ENCODE measurements at places on chromosomes 4 and X.

- DNase-seq = no peak
Measured at GRCh38 chrX:115565888-115566287, 4.9 kb downstream of the PLS3 start.

GRCh38 chr4:57363346-57363745 is 253.2 kb upstream of the IGFBP7 start:
- DNase-seq = no peak

- DNase-seq = no peak
Measured at GRCh38 chr4:169907705-169908104, 118.5 kb downstream of the MFAP3L start.

GRCh38 chr4:60589425-60589824 is 610.7 kb upstream of the ADGRL3 start:
- no peak for DNase-seq

- no peak for DNase-seq
Measured at GRCh38 chrX:46262304-46262703, 282.9 kb downstream of the ZNF674 start.

GRCh38 chrX:38175139-38175538 is 45.5 kb downstream of the SRPX start:
- DNase-seq = no peak

DNA sequence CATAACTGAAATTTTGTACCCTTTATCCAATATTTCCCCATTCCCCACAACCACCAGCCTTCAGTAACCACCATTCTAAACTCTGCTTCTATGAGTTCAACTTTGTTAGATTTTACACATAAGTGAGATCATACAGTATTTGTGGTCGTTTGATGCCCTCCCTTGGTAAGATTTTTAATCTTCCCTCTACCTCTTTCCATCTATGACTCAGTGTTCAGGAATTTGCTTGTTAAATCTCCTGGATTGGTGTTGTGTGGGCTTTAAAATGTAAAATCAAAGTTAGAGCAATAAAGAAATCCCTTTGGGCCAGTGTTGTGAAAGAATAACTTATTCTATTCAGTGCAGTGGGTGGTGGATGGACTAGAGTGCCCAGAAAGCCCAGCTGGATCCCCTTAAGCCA is 37.4 kb downstream of the SLC16A2 start:
- DNase-seq = no peak

DNA sequence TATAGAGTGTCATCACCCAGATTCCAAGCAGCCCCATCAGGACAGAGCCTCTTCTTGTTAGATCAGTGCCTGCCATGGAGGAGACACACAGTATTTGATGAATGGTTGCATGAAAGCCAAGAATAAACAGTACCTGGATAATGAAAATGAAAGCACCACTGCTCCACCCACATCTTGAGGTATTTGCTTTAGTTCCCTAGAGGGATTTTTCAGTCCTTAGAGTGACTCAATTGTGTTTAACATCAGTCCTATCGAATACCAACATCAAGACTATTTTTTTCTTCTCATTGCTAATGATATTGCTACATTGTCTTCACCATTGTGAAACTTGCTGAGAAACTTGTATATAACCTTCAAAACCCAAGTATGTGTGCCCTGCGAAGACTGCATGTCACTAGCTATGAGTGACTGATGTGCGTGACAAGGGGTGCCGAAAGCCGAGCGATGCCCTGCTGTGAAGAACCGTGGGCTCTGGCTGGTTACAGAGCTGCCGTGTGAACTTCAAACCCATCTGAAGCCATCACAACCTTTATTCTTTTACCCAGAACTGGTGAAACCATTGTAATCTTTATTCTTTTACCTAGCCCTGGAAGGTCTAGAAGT is 211.3 kb upstream of the FAT1 start:
- DNase-seq = no peak

- no peak for DNase-seq
Measured at GRCh38 chrX:23008431-23009099, 8.8 kb downstream of the DDX53 start.

DNA sequence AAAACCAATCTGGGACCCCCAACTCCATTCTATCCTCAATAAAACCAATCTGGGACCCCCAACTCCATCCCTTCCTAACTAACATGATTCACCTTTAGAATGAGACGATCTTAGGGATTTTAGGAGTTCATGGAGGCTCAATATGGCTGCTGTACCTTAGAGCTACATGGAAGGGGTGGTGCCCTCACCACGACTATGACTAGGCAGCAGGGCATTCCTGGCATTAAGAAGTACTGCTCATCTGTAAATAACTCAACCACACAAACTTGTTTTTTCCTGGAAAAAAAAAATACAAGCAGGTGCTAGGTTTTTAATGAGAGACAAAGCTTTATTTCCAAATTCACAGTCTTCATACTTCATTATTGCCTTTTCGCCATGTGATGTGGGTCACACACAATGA is 346.5 kb upstream of the FAT1 start:
- no peak for DNase-seq

DNA sequence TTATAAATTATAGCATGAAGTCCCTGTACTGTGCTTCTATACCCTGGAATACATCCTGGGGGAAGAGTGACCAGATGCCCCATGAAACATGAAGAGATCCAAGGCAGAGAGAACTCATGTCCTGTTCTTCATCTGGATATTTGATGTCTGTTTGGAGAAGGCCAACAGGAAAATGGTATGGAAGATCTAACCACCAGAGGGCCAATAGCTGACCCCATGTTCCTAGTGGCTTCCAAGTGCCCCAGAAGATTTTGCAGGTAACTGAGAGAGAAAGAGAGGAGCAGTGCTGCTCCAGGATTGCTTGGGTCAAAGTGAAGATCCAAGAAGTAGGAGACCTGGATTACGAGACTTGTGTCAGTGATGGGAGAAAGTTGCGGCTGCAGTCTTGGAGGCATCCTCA is 90.2 kb upstream of the TSPAN5 start:
- DNase-seq = no peak

DNA sequence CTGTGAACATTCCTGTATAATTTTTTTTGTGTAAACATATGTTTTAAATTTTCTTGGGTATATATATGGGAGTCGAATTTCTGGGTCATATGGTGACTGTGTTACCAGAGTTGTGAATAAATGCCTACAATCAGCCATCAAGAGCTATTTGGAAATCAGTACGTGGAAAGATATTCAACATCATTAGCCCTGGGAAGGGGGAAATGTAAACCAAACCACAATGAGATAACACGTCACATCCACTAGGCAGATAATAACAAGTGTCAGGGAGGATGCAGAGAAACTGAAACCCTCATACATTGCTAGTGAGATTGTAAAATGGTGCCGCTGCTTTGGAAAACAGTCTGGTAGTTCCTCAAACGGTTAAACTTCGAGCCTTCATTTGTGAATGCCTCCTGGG is 43.9 kb downstream of the LUZP4 start:
- DNase-seq = no peak

DNA sequence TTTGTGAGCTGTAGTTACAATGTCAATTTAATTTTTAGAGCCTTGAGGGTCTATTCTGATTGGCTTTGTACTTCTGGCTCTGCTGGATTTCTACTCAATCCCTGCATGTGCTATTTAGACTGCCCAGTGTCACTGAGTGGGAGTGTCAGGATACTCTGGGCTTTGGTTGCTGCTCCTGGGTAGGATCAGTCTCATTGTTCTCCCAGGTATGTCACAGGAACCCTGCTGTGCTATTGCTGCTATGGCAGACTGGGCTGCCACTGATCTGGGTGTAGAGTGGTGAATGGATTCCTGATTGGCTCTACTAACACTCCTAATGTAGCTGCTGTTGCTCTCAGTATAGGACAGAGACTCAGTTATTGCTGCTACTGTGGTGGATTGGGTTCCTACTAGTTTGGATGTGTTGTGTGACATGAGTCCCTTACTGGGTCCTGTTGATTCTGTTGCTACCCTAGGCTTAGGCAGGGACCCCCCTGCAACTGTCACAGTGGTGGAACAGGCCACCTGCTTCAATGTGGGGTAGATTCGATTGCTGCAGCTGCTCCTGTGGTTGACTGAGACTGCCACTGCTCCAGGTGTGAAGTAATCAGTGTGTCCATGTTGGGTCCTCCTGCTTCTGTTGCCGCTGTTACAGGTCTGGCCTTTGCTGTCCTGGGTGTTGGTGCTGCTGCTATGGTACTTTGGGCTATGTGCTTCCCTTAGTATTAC is 707.8 kb upstream of the AMOT start:
- DNase-seq = no peak

DNA sequence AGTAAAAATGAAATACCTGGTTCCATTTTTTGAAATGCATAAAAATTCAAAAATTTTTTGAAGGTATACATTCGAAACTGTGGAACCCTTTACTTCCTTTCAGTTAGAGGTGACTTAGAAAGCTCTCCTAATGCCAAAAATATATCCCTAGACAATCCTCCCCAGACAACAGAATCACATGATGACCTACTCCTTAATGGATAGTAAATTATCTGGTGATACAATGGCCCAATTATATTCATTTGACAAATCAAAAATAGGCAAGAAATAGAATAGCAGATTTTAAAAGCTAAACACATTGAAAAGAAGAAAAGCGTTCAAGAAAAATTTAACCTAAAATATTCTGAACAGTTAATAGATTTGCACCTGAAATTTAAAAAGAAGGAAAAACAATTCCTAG is 3.5 kb upstream of the UGT2A2 start:
- DNase-seq = no peak

DNA sequence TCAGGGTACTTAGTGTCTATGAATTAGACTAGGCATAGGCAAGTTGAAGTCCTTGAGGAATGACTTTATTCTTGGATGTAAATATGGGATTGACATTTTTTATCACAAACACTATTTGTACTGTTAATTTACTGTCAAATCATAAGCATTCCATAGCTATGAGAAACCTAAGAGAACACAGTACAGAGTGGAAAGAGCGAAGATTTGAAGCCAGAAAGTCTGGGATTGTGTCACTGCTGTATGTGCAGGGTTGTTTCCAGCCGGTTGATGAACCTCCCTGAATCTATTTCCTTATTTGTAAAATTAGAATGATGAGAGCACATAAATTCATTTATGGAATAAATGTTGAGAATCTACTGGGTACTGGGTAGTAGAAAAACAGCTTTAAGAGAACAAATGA is 14.4 kb upstream of the KLHL5 start:
- DNase-seq = no peak

DNA sequence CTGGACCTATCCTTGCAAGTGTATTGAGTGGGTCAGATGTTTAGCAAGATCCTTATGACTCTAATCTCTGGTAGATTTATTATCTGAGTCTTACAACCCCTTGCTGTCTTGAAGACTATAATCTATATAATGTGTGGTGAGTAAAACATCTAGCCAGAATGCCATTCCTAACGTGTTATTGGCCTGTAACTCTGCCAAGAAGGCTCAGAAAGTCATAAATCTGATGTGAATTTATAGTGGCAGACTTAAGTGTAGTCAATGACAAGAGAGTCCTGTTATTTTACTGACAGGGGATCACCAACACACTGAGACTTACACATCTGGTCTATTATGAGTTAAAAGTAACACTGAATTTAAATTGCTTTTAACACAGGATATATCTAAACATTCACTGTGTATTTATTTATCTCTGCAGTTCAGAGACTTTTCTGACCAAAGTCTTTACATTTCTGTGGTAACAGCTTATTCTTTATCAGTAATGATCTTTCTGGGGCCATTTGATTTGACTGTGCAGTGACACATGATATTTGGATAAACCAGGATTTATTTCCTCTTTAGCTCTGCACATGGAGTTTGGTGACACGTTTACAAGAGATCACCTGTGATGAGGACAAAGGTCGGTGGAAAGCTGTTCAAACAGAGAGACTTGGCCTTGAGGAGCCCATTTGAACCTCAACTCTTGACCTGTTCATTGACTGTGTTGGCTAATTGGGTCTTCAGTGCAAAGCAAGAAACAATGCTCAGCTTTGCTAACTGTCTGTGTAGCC is 415.8 kb downstream of the STIM2 start:
- no peak for DNase-seq

DNA sequence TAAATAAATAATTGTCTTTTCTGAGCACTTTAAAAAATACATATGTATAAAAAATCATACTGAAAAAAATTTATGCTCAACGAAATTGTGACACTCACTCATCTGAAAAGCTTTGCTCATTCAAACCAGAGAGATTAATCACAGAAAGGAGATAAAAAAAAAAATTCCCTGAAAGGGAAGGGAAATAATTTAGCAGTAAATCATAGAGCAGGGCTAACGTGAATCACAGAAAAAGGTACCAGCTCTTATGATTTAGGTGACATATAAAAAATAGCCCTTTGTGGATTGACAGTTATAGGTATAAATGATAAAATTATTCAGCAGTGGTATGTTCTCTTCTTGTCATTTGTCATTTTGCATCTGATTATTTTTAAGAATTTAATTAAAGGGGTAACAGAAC is 552.7 kb upstream of the TENM3 start:
- DNase-seq = no peak

DNA sequence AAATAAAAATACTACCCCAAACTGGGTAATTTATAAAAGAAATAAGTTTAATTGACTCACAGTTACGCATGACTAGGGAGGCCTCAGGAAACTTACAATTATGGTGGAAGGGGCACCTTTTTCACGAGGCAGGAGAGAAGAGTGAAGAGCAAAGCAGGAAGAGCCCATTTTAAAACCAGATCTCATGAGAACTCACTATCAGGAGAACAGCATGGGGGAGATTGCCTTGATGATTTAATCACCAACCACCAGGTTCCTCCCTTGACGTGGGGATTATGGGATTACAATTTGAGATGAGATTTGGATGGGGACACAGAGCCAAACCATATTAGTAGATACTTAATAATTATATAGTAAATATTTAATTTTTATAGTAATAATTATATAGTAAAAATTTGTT is 10.1 kb downstream of the CISD2 start:
- DNase-seq = no peak

DNA sequence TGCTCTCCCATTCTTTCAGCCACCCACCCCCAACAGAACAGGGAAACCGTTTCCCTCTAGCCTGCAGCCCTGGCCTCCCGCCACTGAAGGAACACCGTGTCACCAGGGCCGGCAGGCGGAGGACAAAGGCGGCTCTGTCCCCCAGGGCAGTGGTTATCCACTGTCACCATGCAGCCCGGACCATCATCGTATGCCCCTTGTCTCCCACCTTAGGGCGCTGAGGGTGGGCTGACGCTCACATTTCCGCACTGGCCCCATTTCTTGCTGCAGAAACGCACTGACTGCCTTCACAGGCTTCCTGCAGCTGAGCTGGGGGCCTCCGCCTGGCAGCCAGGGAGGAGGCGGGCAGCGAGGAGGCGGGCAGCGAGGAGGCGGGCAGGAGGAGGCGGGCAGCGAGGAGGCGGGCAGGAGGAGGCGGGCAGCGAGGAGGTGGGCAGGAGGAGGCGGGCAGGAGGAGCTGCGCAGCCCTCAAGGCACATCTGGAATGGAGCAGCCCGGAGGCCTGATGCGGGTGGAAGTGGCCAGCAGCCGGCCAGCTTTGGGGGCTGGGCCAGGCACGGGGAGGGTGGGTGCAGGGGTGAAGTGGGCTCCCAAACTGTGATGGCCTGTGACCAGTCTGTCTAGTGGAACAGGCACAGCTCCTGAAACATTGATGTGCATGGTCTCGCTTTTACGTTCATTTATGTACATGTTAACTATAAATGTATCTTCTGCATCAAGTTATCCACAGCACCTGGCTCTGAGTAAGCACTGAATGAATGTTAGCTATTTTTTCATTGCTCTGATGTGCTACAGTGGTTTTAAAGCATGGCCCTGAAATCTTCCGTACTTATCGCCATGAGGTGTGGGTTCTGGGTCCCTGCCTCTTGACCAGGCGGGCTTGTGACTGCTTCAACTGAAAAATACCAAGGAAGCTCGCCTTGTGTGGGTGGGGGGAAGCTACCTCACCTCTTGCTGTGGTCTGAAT is 20.6 kb upstream of the KIAA0232 start:
- DNase-seq = no peak

GRCh38 chr4:163484906-163485305 is 9.6 kb upstream of the TMA16 start:
- peak; percentile 41 for DNase-seq

- no peak for DNase-seq
Measured at GRCh38 chrX:119497185-119497584, 28.9 kb downstream of the SLC25A5 start.

Data from activated T-cell treated with anti-CD3 and anti-CD28 coated beads for 24 hours (primary cell).